Aorta (tissue), 5 donors: ENCODE measurements at places on chromosomes 2 and 18. TPM values are rescaled to one million over a fixed set of nuclear protein-coding genes. Genes with fewer than 3 reads are reported as not detected.

SPATS2L gene
- 82.0 TPM for polyA plus RNA-seq

FAM110C gene
- 1.00 TPM for polyA plus RNA-seq

ACP1 gene
- polyA plus RNA-seq = 75.6 TPM

TMEM182 gene
- polyA plus RNA-seq = 0.56 TPM

CCDC74B gene
- polyA plus RNA-seq = 5.6 TPM

ASB18 gene
- not detected for polyA plus RNA-seq

SERPINB8 gene
- 11.8 TPM for polyA plus RNA-seq

DOK1 gene
- polyA plus RNA-seq = 16.3 TPM

DNA sequence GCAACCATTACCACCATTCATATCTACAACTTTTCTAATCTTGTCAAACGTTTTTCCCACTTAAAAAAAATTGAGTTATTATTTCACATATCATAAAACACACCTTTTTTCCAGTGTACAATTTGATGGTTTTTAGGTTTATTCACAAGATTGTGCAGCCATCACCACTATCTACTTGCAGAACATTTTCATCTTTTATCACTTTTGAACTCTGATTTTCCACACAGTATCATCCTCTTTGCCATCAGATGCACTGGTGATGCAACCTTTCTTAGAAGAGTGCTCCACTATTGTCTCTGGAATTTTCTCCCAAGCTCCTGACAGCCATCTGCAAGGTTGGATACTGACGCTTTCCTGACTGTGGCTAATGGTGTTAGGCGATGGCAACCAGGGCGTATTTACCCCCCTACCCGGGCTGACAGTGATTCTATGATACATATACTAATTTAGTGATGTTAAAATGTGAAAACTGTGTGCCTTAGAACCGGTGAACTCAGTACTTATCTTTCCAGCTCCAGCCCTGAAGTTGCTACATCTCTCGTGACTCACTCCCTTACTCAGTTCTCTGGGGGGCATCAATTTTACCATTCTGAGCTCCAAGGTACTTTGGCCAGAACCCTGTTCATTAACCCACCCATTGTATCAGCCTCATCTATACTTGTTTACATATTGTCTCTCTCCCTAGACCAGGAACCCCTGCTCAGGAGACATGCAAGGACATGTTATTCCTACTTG lies 105.4 kb upstream of the SPRED2 start:
- no peaks in the 10 kb centered on the region for H3K27me3 ChIP-seq
- H3K4me3 ChIP-seq = no peak overlapping the region
- DNase-seq = no peak
- no peaks in the 10 kb centered on the region for H3K4me1 ChIP-seq

DNA sequence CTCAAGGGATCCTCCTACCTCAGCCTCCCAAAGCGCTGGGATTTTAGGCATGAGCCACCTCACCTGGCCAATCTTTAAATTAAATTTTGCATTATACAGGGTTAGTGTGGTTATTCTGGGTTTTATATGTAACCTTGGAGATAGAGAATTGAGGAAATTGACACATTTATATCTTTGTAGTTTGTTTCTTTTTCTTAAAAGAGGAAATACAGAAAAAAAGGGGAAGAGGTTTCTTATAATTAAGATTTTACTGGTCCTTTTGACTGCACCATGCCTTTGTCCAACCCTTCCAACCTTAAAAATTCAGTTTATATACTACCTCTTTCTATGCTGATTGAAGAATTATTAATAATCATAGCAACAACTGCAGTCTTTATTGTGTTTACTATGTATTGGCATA lies 210.1 kb upstream of the STON1 start:
- H3K36me3 ChIP-seq = no peaks in the 10 kb centered on the region
- no peak for DNase-seq
- no peaks in the 10 kb centered on the region for H3K27me3 ChIP-seq
- no peak overlapping the region for H3K27ac ChIP-seq
- peaks cover 2% of the 10 kb centered on the region for H3K4me1 ChIP-seq

- DNase-seq = no peak
- no peak overlapping the region for H3K4me3 ChIP-seq
- H3K27ac ChIP-seq = no peak overlapping the region
- H3K27me3 ChIP-seq = no peaks in the 10 kb centered on the region
Measured at GRCh38 chr18:44911773-44912172, 231.1 kb downstream of the SETBP1 start.

DNA sequence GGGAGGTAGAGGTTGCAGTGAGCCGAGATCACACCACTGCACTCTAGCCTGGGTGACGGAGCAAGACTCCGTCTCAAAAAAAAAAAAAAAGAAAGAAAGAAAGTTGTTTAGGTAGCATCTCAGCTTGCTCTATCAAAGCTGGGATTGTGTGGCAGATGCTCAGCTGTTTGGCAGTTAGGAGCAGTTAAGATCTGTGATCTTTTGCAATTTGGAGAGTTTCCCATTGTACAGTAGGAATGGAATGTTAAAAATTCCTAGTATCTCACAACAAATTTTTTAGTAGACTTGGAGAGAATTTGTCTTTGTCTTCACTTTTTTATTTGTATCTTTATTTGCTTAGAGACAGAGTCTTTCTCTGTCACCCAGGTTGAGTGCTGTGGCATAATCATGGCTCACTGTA lies 122.9 kb upstream of the UNC80 start:
- DNase-seq = no peak
- H3K27ac ChIP-seq = no peak overlapping the region
- no peaks in the 10 kb centered on the region for H3K27me3 ChIP-seq

- no peak overlapping the region for H3K4me3 ChIP-seq
- no peak for DNase-seq
- H3K27me3 ChIP-seq = no peaks in the 10 kb centered on the region
- no peaks in the 10 kb centered on the region for H3K36me3 ChIP-seq
- peaks cover 2% of the 10 kb centered on the region for H3K4me1 ChIP-seq
Measured at GRCh38 chr2:27915874-27916273, 25.3 kb downstream of the BABAM2 start.

- no peak for DNase-seq
- H3K36me3 ChIP-seq = no peaks in the 10 kb centered on the region
- no peaks in the 10 kb centered on the region for H3K4me1 ChIP-seq
- no peaks in the 10 kb centered on the region for H3K27me3 ChIP-seq
Measured at GRCh38 chr2:201664334-201664733, 21.0 kb upstream of the TMEM237 start.

GRCh38 chr2:27627963-27628766 lies 647 bp downstream of the CCDC121 start:
- no peaks in the 10 kb centered on the region for H3K36me3 ChIP-seq
- H3K27ac ChIP-seq = no peak overlapping the region
- no peaks in the 10 kb centered on the region for H3K4me1 ChIP-seq

DNA sequence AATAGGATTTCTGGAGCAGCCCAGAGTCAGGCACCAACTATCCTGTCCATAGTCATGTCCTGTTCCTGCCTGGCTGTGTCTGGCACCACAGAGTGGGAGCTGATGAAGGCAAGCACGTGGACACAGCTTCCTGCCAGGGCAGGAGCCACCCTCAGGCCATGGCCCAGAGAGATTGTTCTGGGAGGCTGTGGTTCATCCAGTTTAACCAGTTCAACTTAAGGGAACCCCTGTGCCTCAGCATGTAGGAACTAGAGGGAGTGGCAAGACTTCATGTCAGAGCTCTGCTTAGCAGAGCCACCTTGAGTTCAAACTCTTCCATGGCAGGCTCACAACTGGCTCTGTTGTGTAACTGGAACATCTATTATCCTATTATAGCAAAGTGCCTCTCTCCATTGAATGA lies 73.2 kb upstream of the NCKAP5 start:
- no peaks in the 10 kb centered on the region for H3K36me3 ChIP-seq
- no peak overlapping the region for H3K4me3 ChIP-seq
- no peak overlapping the region for H3K27ac ChIP-seq

DNA sequence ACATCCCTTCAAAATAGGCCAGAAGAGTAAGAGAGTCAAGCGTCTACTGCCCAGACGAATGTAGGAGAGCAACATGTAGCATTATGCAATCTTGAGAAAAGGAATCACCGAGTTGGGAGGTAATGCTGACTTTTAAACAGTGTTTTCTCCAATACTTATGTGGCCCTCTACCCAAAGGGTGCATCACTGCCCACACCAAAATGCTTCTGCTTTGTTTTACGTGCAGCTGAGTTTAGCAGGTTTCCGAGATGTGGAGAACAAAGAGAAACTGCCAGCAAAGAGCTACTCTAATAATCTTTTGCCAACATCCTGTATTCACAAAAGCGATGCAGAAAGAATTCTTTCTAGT lies 63.4 kb upstream of the ZEB2 start:
- H3K36me3 ChIP-seq = no peaks in the 10 kb centered on the region
- peaks cover 2% of the 10 kb centered on the region for H3K4me1 ChIP-seq
- no peak overlapping the region for H3K27ac ChIP-seq
- no peaks in the 10 kb centered on the region for H3K27me3 ChIP-seq

GRCh38 chr2:234204480-234204879 lies 154.0 kb downstream of the SPP2 start:
- no peaks in the 10 kb centered on the region for H3K4me1 ChIP-seq
- H3K36me3 ChIP-seq = no peaks in the 10 kb centered on the region
- no peak overlapping the region for H3K27ac ChIP-seq
- H3K4me3 ChIP-seq = no peak overlapping the region
- DNase-seq = no peak
- H3K27me3 ChIP-seq = peaks cover 2% of the 10 kb centered on the region

DNA sequence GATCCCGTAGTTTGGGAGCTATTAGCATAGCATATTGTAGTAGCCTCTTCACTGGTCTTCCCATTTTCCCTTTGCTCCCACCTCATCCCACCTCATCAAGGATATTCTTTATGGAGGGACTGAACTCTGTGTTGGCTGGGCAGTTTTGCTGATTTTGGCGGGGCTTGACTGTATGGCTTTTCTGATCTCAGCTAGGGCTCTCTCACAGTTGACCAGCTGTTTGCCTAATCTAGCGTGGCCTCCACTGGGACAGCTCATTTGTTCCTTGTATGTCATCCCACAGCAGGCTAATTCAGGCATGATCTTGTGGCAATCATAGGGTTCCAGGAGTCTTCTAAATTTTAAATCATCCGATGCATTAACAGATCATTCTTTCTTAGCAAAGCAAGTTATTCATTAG lies 30.2 kb upstream of the MTX2 start:
- no peaks in the 10 kb centered on the region for H3K4me1 ChIP-seq
- no peak overlapping the region for H3K27ac ChIP-seq
- no peaks in the 10 kb centered on the region for H3K36me3 ChIP-seq
- no peak for DNase-seq

GRCh38 chr18:26714739-26715138 lies 150.8 kb downstream of the AQP4 start:
- no peak overlapping the region for H3K4me3 ChIP-seq
- H3K4me1 ChIP-seq = no peaks in the 10 kb centered on the region
- no peaks in the 10 kb centered on the region for H3K36me3 ChIP-seq
- no peak overlapping the region for H3K27ac ChIP-seq
- DNase-seq = no peak

DNA sequence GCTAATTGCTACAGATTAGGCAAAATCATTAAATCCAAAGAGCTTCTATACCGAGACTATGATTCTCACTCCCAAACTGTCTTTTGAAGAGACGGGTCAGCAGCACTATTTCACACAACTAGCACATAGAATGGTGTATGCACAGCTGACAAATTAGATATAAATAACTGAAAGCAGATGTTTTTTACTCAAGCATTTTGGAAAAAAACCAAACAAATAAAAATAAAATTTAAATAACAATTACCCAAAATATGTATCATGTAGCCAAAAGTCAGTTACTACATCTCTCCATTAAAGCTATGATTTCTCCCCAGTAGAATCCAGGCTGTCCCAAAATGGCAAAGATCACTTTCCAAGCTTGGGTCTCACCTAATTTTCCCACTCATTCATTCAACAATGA lies 107.9 kb downstream of the TMEM163 start:
- H3K27me3 ChIP-seq = no peaks in the 10 kb centered on the region
- no peaks in the 10 kb centered on the region for H3K4me1 ChIP-seq
- H3K36me3 ChIP-seq = no peaks in the 10 kb centered on the region
- H3K4me3 ChIP-seq = no peak overlapping the region
- DNase-seq = no peak
